Sigmoid colon (tissue), 7 donors: ENCODE measurements at places on chromosomes 5 and 9. TPM values are rescaled to one million over a fixed set of nuclear protein-coding genes. Genes with fewer than 3 reads are reported as not detected.

The PRUNE2 gene
- total RNA-seq = 440 TPM

The IFT74 gene
- 21.9 TPM for total RNA-seq

The PCDHGA11 gene
- 6.1 TPM for total RNA-seq

The TERT gene
- not detected for total RNA-seq

The FOXI1 gene
- total RNA-seq = not detected

The ROR2 gene
- 51.4 TPM for total RNA-seq

The LURAP1L gene
- 29.3 TPM for total RNA-seq

The PDCD1LG2 gene
- 2.8 TPM for total RNA-seq

The SV2C gene
- 0.71 TPM for total RNA-seq

The PGM5 gene
- total RNA-seq = 670 TPM

The ZCCHC9 gene
- 44.9 TPM for total RNA-seq

The HK3 gene
- total RNA-seq = 4.7 TPM

The NPM1 gene
- 771 TPM for total RNA-seq

The ZNF300 gene
- 3.5 TPM for total RNA-seq

The SLC6A18 gene
- not detected for total RNA-seq

The INSL4 gene
- total RNA-seq = not detected

The HTR4 gene
- total RNA-seq = 5.0 TPM

The ENTREP1 gene
- total RNA-seq = 3.6 TPM

The MOB3B gene
- 19.7 TPM for total RNA-seq

The CHD1 gene
- 59.5 TPM for total RNA-seq

The TMED7 gene
- 80.8 TPM for total RNA-seq

The SLC4A9 gene
- total RNA-seq = not detected

The SLC34A1 gene
- total RNA-seq = not detected

The ZNF474 gene
- 0.28 TPM for total RNA-seq

The FAM53C gene
- 27.8 TPM for total RNA-seq

The KCNN2 gene
- 3.6 TPM for total RNA-seq

The SGCD gene
- total RNA-seq = 15.0 TPM
